Stimulated activated CD4-positive, alpha-beta T cell treated with anti-CD3 and anti-CD28 coated beads, Interleukin-15, amount 100 ng/mL, for 24 hours (primary cell): ENCODE measurements at places on chromosomes 2 and 18.

GRCh38 chr18:76821875-76822505, 367 bp upstream of the ZNF236 start:
- DNase-seq, result peak; percentile 69

- no peak for DNase-seq
Observed at GRCh38 chr2:8256905-8257304, 425.0 kb upstream of the ID2 start.

DNA sequence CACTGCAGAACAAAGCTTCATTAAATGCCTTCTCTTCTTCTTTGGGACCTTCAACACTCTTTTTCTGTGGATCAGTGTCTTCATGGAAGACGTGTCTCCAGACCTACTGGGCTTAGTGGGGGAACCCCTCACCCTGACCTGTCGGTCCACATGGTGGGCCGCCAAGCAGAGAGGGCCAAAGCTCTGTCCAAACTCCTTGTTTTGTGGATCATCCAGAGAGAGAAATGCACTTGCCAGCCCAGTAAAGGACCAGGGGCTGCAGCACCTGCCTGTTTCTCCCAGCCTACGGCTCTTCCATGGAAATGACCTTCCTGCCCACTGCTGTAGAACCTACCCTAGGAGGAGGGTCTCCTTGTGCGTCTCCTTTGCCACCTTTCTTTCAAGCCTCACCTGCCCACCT, 25.9 kb downstream of the DYSF start:
- no peak for DNase-seq

DNA sequence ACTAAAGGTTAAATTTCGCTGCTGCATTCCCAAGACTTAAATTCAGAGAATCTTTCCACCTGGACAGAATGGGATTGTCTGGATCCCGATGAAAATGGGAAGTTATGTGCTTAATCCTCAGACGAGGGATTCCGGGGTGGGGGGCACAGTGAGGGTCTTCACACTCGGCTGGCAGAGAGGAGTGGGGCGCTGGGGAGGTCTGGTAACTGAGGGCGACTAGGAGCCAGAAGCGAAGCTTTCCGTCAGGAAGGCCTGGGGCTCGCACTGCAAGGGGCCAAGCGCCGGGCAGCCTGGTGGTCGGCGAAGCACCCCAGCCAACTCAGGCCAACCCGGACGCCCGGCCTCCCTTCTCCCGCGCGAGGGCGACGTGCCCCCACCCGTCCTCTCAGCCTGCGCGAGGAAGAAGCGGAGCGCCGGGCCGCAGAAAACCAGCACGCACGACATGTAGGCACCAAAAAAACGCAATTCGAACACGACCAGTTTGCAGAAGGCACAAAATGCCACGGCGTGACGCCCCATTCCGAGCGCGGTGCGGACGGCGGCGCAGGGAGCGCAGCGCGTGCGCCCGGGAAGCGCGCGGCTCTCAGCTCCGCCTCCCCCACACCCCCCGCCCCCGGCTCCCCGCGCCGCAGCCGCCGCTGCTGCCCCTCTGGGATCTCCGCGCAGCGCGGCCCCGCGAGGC, 188.1 kb downstream of the ZEB2 start:
- no peak for DNase-seq

- no peak for DNase-seq
Observed at GRCh38 chr2:100910111-100910510, 90.2 kb downstream of the NPAS2 start.

DNA sequence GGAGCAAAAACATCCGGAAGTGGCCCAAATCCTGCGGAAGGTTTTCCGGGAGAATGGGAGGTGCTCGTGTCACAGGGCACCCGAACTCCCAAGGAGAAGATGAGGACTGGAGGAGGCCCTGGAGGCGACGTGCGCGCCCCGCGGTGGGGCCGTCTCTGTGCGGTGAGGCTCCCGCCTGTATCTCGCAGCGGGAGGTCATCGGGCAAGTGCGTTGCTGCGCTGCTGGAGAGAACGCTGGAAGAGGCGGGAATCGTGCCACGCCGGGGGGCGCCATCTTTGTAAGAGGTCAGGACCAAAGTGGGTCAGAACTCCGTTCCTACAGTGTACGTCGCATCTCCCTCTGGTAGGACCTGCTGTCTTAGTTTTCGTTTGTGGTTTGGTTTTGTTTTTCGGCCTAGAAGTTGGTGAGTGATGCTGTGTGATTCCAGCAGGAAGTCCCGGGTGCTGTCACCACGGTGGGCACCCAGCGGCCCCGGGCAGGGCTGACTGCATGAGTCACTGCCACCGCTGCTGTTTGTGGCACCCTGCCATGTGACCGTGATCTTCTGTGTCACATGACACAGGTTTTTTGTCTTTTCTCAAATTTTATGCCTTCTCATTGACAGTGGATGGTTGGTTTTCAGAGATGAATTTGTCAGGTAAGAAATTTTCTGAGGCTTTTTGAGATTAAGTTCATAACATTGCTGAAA, 21.5 kb upstream of the ATP9B start:
- no peak for DNase-seq

GRCh38 chr2:215979620-215980019, 33.7 kb downstream of the MREG start:
- DNase-seq, result no peak

DNA sequence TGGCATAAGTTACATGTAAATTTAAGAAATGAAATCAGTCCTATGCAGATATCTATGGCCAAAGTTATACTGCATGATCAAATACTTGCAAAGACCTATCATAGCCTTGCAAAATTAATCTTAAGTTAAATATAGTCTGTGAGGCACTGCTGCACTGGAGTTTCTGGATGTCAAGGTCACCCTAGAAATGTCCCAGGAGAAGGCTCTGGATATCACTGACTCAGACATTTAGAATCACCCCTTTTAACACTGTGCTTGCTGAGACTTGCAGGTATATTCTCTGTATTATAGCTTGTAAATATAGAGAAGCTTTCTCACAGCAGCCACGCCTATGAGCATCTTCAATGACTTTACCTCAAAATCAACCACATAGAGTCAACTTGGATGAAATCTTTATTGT, 51.5 kb downstream of the ETAA1 start:
- no peak for DNase-seq

- DNase-seq, result no peak
Observed at GRCh38 chr18:60020107-60020925, 120.5 kb downstream of the PMAIP1 start.

DNA sequence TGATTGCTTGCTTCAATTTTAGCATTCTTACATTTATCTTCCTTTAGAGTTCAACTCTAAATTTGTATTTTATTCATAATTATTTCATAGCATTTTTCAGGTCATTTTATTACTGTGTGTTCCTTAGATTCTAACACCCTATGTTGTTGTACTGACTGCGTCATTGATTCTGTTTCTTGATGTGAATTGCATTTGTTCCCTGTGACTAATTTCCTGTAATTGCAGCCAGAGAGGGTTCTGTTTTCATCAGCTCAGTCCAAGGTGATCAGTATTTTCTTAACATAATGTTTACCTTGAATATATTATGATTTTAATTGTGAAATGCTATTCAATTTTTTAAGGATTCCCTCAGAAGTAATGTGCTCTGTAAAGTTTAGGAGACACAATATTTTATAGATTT, 970.2 kb upstream of the PIK3C3 start:
- DNase-seq, result no peak

- DNase-seq, result no peak
Observed at GRCh38 chr18:7812431-7813063, 245.4 kb downstream of the PTPRM start.

DNA sequence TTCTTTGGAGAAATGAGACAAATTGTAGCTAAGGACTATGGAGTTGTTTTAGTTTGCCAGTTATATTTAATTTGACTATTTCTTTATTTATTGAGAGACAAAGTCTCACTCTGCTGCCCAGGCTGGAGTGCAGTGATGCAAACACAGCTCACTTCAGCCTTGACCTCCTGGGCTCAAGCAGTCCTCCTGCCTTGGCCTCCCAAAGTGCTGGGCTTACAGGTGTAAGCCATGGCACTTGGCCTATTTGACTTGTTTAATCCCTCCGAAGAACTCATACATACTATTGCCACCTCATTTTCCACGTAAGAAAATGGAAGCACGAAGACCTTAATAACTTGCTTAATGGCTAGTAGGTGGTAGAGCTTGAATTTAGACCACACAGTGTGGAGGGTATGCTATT, 988 bp upstream of the RNF144A start:
- no peak for DNase-seq

GRCh38 chr2:101057051-101057933, 55.2 kb downstream of the RPL31 start:
- no peak for DNase-seq

GRCh38 chr2:145827235-145827634, 1307.3 kb upstream of the ZEB2 start:
- DNase-seq, result no peak

DNA sequence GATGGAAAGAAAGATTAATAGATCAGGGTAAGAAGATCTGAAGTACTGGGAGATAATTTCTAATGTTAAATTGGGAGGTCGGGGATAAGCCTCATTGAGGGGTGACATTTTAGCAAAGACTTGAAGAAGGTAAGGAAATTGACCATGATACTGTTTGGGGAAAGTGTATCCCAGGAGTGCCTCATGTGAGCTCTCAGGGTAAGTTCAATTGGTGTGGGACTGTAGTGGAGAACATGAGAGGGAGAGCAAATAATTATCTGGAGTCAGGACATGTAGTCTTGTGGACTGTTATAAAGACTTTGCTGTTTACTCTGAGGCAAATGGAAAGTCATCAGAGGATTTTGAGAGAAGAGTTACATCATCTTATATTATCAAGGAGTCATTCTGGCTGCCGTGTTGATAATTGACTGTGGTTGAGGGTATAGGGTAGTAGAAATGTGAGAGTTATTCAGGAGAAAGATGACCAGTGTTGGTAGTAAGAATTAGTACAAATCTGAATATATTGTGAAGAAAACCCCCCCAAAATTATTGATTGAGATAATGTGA, 624.4 kb downstream of the ADCYAP1 start:
- DNase-seq, result no peak

DNA sequence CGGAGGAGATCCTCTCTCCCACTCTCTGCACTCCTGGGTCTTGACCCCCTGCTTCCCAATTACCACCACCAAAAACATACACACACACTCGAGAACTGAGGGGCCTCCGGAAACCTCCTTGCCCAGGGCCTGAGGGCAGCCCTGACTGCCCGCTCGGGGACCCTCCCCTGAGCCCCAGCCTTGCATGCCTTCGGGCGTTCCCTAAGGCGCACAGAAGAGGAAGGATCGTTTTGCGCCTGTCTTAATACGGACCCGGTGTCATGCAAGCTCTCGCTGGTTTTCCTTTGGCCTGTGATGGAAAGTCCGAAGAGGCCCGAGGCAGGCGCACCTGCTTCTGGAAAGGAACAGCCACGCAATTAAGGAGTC, 19.8 kb downstream of the POU3F3 start:
- DNase-seq, result no peak

DNA sequence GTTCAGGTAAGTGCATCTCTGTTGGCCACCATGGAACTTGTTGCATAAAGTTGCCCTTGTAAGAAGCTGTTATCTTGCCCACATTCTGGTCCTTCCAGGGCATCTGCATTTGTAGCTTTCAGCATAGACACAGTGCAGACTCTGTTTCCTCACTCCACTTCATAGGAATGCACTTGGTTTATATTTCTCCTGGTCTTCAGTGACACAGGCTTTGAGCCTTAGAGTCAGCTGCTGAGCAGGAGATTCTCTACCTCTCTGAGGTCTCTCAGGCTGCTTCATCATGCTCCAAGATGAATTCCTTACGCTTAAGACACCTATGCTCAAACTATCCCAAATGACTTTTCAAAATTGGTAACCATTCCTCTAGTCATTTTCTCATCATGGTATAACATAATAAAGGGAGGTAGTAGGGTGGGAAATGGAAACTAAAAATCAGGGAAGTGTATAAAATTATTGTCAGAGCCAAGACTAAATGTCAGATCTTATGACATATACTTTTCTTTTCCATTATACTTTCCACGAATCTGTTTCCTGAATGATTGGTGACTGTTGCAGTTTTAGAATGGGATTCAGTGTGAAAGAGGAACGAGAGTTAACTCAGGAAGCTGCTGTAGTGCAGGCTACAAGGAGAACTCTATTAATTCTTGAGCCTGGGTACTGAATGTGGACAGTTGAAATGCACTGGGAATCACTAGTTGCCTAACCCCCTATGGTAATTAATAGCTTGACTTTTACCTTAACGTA, 72.0 kb downstream of the GALNT1 start:
- DNase-seq, result no peak

- DNase-seq, result peak; percentile 12
Observed at GRCh38 chr18:74994502-74995418, 214.2 kb downstream of the PTGR3 start.

DNA sequence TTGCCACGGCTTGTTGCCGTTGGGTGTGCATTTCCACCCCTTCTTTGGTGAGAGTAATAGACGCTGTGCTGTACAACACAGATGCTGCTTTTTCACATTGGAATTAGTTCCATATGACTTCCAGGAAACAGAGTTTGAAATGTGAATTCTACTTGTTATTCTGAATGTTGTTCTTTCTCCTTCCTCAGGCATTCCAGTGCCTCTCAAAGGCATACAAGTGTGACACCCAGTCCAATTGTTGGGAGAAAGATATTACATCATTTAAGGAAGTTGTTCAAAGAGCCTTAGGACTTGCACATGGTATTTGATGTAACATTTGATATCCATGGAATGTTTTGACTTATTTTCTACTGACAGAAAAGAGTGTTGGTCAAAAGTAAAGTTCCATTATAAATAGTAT, 134.4 kb upstream of the LTBP1 start:
- no peak for DNase-seq

GRCh38 chr2:98819231-98819766, 88.4 kb upstream of the MGAT4A start:
- no peak for DNase-seq

- DNase-seq, result no peak
Observed at GRCh38 chr2:186946896-186947467, 98.0 kb upstream of the ZSWIM2 start.

DNA sequence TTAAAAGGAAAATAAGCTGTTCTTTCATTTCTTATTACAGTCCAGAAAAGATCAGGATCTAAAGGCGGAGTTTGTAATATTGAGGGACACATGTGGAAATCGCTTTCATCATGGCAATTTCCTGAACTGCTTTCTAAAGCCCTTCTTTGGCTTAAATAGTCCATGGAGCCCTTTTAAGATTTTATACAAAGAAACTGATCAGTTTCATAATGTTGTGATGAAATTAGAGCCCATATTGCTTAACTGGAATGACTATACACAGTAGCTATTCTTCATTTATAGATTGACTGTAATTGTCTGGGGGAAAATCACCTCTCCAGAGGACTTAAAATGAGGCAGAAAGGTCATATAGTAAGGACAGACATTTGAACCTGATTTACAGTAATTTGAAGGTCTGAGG, 322.2 kb downstream of the ETAA1 start:
- DNase-seq, result no peak
